ENCODE measurements at places on chromosomes 11 and 22. TPM values are rescaled to one million over a fixed set of nuclear protein-coding genes. Genes with fewer than 3 reads are reported as not detected.

P2RY2 gene
- not detected for total RNA-seq

NLRP14 gene
- total RNA-seq: not detected

IGHMBP2 gene
- total RNA-seq: 29.7 TPM

- no peak for DNase-seq
- H3K27ac ChIP-seq: no peak overlapping the region
- no peaks in the 10 kb centered on the region for H3K4me1 ChIP-seq
- H3K4me3 ChIP-seq: no peak overlapping the region
These were observed 106.5 kb downstream of the NAV2 start for GRCh38 chr11:19819148-19819547.

- H3K36me3 ChIP-seq: peaks cover 10% of the 10 kb centered on the region
- no peak for DNase-seq
- peak overlapping the region; percentile 83 for H3K4me3 ChIP-seq
- peaks cover 41% of the 10 kb centered on the region for H3K4me1 ChIP-seq
- peak overlapping the region; percentile 78 for H3K27ac ChIP-seq
- no peaks in the 10 kb centered on the region for H3K27me3 ChIP-seq
These were observed 1.3 kb downstream of the FAM118A start for GRCh38 chr22:45310977-45311531.
